ENCODE measurements at places on chromosomes 1 and 21.

GRCh38 chr1:166418344-166418933, 251.6 kb upstream of the FAM78B start:
- no peak for DNase-seq
- H3K4me1 ChIP-seq: no peaks in the 10 kb centered on the region
- H3K27me3 ChIP-seq: no peaks in the 10 kb centered on the region
- no peaks in the 10 kb centered on the region for H3K36me3 ChIP-seq
- H3K27ac ChIP-seq: no peak overlapping the region

- H3K27ac ChIP-seq: no peak overlapping the region
- H3K4me3 ChIP-seq: no peak overlapping the region
- no peaks in the 10 kb centered on the region for H3K4me1 ChIP-seq
- DNase-seq: no peak
- H3K36me3 ChIP-seq: no peaks in the 10 kb centered on the region
- H3K27me3 ChIP-seq: peaks cover 14% of the 10 kb centered on the region
Measured at GRCh38 chr1:226215239-226215638, 8.2 kb upstream of the MIXL1 start.

DNA sequence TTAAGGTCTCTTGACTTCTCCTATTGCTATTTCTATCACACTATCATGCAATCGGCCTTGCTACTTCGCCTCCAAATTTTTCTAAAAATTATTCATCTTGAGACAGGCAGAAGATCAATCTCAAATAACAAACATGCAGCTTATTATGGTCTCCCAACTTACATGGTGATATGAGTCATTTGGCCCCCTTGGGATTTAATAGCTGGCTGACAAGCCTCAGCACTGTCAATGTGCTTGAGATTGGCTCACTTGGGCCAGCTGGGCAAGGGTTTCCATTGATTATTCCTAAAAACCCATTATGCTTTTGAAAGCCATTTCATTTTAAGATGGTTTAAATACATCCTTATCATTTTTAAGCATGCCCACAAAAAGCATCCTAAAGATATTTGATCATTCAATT, 224.5 kb upstream of the NFIA start:
- no peaks in the 10 kb centered on the region for H3K36me3 ChIP-seq
- H3K4me1 ChIP-seq: no peaks in the 10 kb centered on the region
- H3K4me3 ChIP-seq: no peak overlapping the region
- no peaks in the 10 kb centered on the region for H3K27me3 ChIP-seq

- H3K27me3 ChIP-seq: no peaks in the 10 kb centered on the region
- peak overlapping the region; percentile 47 for H3K27ac ChIP-seq
- peaks cover 31% of the 10 kb centered on the region for H3K4me1 ChIP-seq
Measured at GRCh38 chr1:91872559-91873081, 13.3 kb downstream of the TGFBR3 start.

GRCh38 chr1:58308206-58308605, 238.3 kb downstream of the OMA1 start:
- no peak overlapping the region for H3K27ac ChIP-seq
- no peak overlapping the region for H3K4me3 ChIP-seq
- H3K4me1 ChIP-seq: no peaks in the 10 kb centered on the region
- no peaks in the 10 kb centered on the region for H3K36me3 ChIP-seq
- DNase-seq: no peak

- no peak overlapping the region for H3K4me3 ChIP-seq
- H3K36me3 ChIP-seq: no peaks in the 10 kb centered on the region
- H3K27ac ChIP-seq: no peak overlapping the region
- DNase-seq: no peak
Measured at GRCh38 chr1:27087371-27088220, 67.3 kb downstream of the SLC9A1 start.

- DNase-seq: peak; percentile 47
- H3K4me3 ChIP-seq: no peak overlapping the region
- H3K27ac ChIP-seq: no peak overlapping the region
- H3K4me1 ChIP-seq: peaks cover 10% of the 10 kb centered on the region
- peaks cover 7% of the 10 kb centered on the region for H3K36me3 ChIP-seq
- no peaks in the 10 kb centered on the region for H3K27me3 ChIP-seq
Measured at GRCh38 chr1:183685112-183685713, 32.1 kb upstream of the APOBEC4 start.

- H3K27ac ChIP-seq: no peak overlapping the region
- H3K4me3 ChIP-seq: no peak overlapping the region
- DNase-seq: no peak
- H3K27me3 ChIP-seq: no peaks in the 10 kb centered on the region
Measured at GRCh38 chr1:170790651-170791071, 126.7 kb downstream of the PRRX1 start.

- no peak overlapping the region for H3K27ac ChIP-seq
- no peak overlapping the region for H3K4me3 ChIP-seq
- H3K27me3 ChIP-seq: peaks cover 100% of the 10 kb centered on the region
- DNase-seq: no peak
- H3K36me3 ChIP-seq: peaks cover 2% of the 10 kb centered on the region
- no peaks in the 10 kb centered on the region for H3K4me1 ChIP-seq
Measured at GRCh38 chr1:213982289-213982671, 5.5 kb upstream of the PROX1 start.
